ENCODE measurements at places on chromosomes 5 and 9.

- DNase-seq = no peak
Measured at GRCh38 chr5:140328036-140328764, 18.2 kb downstream of the HBEGF start.

GRCh38 chr9:7368410-7369292, 430.9 kb downstream of the DMAC1 start:
- peak; percentile 55 for DNase-seq

DNA sequence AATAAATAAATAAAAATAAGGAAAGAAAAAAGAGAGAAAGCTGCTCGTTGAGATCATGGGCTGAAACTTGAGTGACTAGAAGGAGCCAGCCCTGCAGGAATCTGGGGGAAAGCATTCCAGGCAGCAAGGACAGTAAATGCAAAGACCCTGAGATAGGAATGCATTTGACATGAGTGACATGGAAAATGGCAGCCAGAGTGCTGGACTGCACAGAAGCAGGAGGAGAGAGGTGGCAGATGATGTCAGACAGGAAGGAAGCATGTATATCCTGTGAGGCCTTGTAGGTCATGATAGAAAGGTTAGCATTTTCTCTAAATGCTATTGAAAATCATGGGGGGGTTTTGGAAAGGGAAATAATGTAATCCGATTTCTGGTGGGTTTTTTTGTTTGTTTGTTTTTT, 29.1 kb downstream of the ADRA1B start:
- DNase-seq = no peak

GRCh38 chr9:33193818-33194217, 26.7 kb upstream of the B4GALT1 start:
- DNase-seq = no peak

DNA sequence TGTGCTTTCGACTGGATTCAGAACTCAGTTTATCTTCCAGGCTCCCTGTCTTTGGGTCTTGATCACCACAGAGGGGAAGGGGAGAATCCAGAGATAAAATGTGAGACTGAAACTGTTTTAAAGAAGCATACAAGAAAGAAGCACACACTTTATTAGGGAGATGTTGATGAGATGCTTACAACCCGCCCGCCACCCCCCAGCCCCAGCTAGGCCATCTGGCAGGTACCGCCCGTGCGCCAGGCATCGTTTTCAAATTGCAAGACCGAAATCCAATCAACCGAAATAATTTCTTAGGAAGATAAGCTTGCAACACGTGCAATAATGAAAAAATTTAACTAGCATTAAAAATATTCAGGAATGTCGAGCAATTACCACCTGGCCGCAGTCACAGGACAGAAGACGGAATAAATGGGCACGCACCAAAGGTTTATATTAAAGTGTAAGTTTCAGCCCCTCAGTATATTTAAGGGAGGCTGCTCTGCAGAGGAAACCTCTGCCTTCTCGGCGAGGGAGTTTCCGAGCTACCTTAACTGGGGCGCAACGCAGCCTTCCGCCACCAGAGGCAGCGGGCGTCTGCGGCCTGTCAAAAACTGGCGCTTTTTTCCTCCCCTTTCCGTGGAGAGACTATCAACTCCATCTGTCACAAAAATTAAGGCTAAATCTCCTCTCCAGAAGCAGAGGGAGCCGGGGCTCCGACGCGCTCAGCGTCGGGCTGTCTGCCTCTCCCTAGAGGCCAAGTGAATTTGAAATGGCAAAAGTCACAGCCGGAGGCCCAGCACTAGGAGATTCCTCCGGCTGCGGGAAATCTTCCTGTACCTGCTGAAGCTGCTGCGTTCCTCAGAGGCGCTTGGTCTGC, 996 bp upstream of the GAS1 start:
- DNase-seq = peak; percentile 91
